ENCODE measurements at places on chromosomes 5 and 9.

DNA sequence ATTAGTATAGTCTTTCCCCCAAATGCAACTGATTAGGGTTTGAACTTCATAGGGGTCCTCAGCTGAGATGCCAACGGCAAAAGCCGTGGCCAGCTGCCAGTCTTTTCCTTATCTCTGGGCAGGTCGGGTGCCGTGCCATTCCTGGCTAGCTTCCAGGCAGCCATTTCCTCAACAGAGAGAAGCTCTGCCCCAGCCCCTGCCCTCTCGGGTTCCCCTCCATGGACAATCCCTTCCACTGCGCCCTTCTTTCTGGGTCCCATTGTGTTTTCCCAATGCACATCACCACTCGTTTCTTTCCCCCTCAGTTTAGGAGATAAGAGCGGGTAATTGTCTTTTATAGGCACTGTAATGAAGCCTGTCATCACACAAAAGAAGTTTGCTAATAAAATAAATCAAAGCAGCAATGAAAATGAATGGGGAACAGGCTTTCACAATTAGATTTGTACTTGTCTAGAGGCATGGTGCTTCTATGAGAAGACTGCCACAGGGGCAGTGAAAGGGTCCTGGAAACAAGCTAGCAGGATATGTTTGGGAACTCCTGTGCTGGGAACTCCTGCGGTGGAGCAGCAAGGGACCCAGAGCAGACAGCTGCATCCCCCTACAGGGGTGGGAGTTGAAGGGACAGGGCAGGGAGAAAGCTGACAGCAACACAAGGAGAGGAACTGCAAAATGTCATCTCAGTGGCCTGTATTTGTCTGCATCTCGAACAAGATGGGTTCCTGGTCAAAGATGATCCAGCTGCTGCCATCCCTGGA lies 48.0 kb upstream of the SAP30L start:
- DNase-seq: no peak

DNA sequence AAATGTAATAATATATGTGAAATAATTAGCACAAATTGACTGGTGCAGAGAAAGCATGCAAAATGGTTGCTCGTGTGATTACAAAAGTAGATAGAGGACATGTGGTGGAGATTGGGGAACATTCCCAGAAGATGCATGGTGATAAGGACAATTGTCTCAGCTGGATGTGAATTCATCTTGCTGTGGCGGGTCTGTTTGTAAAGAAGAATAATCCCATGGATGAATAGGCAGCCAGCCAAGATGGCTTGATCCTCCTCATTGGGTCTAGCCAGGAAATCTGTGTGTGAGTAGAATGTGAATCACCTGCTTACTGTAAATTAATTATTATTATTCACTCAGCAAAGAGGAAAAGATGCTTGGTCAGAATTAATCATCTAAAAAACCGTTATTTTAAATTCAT lies 12.6 kb upstream of the DPYSL3 start:
- DNase-seq: no peak

- DNase-seq: no peak
Measured at GRCh38 chr5:35370871-35371270, 140.6 kb upstream of the PRLR start.

DNA sequence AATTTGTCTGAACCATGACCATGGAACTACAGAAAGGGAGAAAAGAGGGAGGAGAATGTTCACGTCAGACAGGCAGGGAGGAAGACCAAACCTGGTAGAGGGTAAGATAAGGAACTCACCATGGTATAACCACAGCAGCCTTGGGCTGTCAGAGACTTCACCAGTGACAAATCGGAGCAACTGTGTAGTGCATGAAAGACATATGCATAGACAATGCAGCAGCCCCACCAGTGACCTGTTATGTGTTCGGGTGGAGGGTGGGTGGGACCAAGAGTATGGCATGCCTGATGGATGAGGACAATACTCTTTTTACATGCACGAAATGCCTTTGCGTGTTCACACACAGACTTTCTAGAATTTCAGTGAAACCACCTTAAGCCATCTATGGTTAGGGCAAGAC lies 221.8 kb upstream of the RASEF start:
- DNase-seq: no peak

DNA sequence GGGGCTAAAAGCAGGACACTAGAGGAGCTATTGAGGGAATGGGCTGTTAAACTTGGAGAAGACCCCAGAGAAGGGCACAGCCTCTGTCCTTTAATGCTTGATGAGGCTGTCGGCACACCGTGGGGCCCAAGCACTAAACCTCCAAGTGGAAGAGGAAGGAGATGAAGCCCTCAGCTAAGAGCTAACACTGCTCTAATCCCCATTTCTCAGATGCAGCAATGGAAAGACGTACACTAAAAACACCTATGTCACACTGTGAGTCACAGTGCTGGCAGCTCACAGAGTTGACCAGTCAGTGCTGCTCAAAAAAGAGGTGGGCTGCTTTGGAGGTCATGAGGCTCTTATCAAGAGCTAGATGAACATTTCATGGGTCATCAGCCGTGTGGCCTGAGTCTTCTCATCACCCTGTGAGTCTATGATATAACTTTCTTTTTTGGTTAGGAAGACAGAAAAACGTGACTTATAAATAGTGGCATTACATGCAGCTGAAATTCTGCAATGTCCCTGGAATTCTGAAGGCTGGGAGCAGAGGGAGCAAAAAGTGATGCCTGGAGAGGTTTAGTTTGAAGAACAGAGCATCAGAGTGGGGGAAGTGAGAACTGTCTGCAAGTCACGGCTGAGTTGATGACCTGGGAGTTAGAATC lies 21.5 kb downstream of the TNFSF8 start:
- no peak for DNase-seq

DNA sequence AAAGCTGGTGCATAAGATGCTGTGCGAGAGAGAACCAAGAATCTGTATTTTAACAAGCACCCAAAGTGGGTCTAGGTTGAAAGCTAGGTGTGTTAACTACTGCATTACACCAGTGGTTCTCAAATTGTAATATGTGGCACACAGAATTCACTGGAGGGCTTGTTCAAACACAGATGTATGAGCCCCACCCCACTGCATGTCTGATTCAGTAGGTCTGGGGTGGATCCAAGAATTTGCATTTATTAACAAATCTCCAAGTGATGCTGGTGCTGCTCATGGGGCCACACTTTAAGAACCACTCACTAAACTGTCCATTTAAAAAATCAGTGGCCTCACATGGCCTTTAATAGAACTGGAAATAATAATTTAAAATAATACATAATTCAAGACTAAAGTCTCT lies 40.4 kb downstream of the LPAR1 start:
- no peak for DNase-seq

GRCh38 chr9:89579741-89580385 lies 24.9 kb upstream of the GADD45G start:
- no peak for DNase-seq

DNA sequence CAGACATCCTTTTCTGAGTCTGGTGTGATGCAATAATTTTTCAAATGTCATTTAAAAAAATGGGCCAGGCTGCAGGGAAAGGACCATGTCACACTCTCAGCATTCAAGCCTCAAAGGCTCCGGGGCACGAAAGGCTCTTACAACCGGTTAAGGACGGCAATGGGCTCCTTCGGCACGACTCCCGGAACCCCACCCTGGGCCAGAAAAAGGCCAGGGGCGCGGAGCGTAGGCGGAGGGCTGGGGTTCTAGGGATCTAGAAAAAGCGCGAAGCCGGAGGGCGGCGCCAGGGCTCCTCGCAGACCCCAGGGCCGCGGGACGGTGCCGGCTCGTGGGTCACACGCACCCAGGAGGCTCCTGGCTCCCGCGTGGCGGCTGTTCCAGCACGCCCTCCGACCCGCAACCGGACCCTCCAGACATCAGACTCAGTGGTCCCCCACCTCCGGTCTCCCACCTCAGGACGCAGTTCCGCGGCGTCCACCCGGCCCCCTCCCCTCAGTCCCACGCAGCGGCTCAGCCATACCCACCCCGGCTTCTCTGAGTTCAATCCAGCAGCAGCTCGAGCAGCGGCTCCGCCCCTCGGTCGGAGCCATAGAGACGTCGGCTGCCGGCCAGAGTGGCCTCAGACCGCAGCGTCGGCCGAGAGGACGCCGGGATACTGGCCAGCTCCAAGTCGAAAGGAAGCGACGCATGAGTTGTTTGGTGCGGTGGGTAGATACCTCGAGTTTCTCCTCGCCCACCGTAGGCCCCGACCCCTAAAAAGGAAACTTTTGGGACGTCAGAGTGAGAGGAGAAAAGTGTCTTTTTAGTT lies at the start of gene TMEM267:
TMEM267 (minus strand) TSS at position 568 of the 808 bp plus-strand sequence. CDS start 29,896 bp downstream, outside the sequence.
- peak; percentile 87 for DNase-seq

- peak; percentile 3 for DNase-seq
Measured at GRCh38 chr9:70954126-70954525, 167.3 kb downstream of the TRPM3 start.

DNA sequence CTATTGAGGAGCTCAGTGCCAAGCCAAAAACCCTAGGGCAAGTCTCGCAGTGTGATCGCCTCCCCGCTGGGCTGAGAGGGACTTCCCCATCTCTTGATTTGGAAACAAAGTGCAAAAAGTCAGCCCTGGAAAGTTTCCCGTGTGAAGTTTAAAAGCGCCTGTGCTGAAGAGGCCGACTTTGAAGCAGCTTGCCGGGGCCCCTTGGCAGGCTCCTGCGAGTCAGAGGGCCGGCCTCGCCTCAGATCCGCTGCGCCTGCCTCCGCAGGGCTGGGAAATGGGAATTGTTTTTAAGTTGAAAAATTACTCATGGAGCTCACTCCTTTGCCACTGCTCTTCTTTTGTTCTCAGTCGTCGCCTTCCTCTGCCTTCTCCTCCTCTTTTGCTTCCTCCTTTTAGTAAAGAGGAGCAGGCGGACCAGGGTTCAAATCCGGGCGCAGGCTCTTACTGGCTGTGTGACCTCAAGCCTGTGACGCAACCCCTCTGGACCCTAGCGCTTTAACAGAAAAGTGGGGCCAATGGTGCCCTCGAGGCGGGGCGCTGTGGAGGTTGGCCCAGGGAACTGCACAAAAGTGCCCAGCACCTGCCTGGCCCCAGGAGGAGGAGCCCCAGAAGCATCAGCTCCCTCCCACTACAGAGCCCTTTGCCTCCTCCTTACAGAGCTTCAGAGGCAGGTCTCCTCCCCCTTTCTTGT lies 14.7 kb upstream of the LHX2 start:
- DNase-seq: no peak

DNA sequence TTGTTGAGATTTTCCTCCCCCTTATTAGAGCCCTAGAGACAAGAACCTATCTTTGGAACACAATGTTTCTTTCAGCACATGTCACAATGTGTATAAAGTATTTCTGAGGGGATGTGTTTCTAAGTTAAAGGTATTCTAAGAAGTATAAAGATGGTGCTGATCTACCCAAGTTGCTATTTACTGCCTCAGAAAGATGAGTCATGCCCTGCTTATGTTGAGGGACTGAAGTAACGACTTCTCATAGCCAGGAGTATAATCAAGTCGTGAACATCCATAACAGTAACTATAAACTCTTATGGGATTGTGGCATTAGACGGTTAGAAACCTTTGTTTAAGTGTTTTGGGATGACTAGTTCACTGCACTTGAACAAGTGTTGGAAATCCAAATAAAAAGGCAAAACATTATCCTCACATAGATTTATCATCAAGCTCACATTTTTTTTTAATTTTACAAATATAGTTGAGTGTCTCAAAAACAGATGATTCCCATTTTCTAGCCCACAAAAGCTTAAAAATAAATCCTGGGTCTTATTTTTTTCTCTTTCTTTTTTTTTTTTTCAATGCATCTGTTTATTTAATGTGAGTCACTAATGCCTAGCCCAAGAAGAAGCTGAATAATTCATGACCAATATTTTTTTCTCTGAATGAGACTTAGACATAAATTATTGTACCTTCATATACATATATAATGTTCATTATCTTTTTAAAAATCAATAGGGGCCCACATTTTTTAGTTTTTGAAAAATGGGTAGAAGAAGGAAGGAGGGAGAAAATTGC lies 12.2 kb upstream of the TMEM252 start:
- DNase-seq: no peak

- DNase-seq: no peak
Measured at GRCh38 chr9:122329597-122329996, 41.2 kb upstream of the PTGS1 start.

DNA sequence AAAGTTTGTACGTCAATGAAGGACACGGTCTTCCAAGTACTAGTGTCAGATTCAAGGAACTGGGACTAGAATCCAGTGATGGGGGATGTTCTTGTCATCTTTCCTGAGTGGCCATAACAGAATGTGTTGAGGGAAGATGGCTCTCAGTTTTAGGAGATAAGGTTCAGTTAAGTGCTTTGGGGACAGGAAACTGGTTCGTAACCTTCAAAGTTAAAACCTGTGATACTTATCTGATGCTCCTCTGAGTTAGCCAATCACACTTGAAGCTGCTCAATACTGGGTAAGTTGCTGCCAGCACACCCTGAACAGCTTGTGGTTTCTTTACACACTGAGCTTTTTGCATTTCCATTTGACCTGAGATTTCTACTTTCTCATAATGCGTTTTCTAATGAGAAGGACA lies 64.4 kb downstream of the PIK3R1 start:
- no peak for DNase-seq

DNA sequence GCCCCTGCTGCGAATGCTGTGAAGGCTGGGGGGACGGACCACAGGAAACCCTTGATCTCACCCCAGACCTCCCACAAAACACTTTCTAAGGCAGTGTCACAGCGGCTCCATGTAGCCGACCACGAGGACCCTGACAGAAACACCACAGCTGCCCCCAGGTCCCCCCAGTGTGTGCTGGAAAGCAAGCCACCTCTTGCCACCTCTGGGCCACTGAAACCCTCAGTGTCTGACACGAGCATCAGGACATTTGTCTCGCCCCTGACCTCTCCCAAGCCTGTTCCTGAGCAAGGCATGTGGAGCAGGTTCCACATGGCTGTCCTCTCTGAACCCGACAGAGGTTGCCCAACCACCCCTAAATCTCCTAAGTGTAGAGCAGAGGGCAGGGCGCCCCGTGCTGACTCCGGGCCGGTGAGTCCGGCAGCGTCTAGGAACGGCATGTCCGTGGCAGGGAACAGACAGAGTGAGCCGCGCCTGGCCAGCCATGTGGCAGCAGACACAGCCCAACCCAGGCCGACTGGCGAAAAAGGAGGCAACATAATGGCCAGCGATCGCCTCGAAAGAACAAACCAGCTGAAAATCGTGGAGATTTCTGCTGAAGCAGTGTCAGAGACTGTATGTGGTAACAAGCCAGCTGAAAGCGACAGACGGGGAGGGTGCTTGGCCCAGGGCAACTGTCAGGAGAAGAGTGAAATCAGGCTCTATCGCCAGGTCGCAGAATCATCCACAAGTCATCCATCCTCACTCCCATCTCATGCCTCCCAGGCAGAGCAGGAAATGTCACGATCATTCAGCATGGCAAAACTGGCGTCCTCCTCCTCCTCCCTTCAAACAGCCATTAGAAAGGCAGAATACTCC lies 84.7 kb downstream of the GOLPH3 start:
- no peak for DNase-seq

GRCh38 chr5:101717721-101718120 lies 578.4 kb downstream of the SLCO4C1 start:
- no peak for DNase-seq

DNA sequence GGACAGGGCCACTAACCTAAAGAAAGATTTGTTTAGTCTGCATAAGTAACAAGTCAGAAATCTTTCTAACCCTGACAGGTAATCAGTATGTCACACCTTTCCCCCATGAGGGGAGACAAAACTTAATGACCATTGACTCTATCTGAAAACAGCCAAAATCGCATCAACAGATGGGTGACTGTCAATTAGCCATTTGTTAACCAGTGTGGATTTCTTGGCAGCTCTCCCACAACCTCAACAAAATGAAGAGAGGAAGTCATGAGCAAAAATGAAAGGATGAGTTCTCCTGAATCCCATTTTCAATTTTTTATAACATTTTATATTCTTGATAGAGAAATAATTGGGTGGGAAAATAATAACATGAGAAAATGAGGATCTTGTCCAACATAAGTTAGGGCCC lies 84.6 kb upstream of the SNX2 start:
- DNase-seq: no peak

GRCh38 chr5:116738615-116739261 lies 164.1 kb upstream of the SEMA6A start:
- DNase-seq: no peak

All from T47D (cell line).